Large intestine (tissue), 12 donors: ENCODE measurements at places on chromosomes 1 and 21. TPM values are rescaled to one million over a fixed set of nuclear protein-coding genes. Genes with fewer than 3 reads are reported as not detected.

DNA sequence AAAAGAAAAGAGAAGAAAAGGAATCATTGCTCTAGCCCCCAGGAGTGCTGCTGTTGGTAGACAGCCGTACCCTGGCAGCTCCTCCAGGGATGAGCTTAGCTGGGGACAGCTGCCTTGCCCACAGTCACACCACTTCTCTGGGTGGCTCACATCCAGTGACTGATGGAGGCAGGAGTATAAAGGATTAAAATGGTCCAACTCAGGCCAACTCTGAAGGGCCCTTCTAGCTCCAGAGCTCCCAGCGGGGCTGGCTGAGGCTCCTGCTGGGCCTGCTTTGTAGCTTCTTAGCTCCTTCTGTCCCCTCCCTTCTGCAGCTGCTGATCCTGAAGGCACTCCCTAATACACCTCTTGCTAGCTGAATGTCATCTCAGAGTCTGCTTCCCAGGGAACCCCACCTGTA is 4.4 kb downstream of the CITED4 start:
- no peaks in the 10 kb centered on the region for H3K36me3 ChIP-seq
- no peak overlapping the region for H3K27ac ChIP-seq
- no peak overlapping the region for H3K4me3 ChIP-seq
- DNase-seq: no peak
- peaks cover 13% of the 10 kb centered on the region for H3K27me3 ChIP-seq
- peaks cover 11% of the 10 kb centered on the region for H3K4me1 ChIP-seq

- H3K4me3 ChIP-seq: no peak overlapping the region
- no peaks in the 10 kb centered on the region for H3K27me3 ChIP-seq
- H3K27ac ChIP-seq: peak overlapping the region; percentile 71
- H3K36me3 ChIP-seq: peaks cover 68% of the 10 kb centered on the region
- peaks cover 27% of the 10 kb centered on the region for H3K4me1 ChIP-seq
- DNase-seq: peak; percentile 88
Observed at GRCh38 chr1:153749408-153750005, 21.7 kb downstream of the INTS3 start.

DNA sequence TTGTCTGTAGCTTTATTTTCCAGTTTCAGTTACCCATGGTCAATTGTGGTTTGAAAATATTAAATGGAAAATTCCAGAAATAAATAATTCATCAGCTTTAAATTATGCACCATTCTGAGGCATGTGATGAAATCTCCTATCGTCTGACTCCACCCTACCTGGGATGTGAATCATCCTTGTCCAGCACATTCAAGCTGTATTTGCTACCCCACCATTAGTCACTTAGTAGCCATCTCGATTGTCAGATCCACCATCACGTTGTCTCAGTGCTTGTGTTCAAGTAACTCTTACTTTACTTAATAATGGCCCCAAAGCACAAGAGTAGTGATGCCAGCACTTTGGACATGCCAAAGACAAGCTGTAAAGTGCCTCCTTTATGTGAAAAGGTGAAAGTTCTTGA is 4.0 kb downstream of the STPG1 start:
- peaks cover 11% of the 10 kb centered on the region for H3K4me1 ChIP-seq
- no peak overlapping the region for H3K4me3 ChIP-seq
- H3K36me3 ChIP-seq: no peaks in the 10 kb centered on the region
- no peaks in the 10 kb centered on the region for H3K27me3 ChIP-seq

DNA sequence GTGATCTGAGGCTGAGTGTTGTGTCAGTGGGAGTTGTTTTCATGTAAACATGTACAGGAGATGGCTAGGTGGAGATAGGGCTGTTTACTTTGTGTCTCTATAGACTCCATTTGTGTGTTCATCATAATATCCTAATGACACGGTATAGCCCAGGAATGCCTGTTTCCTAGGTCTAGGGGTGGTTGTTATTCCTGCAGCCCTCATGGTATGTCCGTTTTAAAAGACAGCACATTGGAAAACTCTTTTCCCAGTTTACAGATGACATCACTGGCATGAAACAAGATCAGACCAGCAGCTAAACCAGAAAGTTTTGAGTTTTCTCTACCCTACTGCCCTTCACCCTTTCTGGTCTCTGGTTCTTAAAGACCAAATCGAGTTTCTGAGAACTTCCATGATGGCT is 227.3 kb upstream of the TMEM51 start:
- no peaks in the 10 kb centered on the region for H3K36me3 ChIP-seq
- H3K4me3 ChIP-seq: no peak overlapping the region
- no peak for DNase-seq

DNA sequence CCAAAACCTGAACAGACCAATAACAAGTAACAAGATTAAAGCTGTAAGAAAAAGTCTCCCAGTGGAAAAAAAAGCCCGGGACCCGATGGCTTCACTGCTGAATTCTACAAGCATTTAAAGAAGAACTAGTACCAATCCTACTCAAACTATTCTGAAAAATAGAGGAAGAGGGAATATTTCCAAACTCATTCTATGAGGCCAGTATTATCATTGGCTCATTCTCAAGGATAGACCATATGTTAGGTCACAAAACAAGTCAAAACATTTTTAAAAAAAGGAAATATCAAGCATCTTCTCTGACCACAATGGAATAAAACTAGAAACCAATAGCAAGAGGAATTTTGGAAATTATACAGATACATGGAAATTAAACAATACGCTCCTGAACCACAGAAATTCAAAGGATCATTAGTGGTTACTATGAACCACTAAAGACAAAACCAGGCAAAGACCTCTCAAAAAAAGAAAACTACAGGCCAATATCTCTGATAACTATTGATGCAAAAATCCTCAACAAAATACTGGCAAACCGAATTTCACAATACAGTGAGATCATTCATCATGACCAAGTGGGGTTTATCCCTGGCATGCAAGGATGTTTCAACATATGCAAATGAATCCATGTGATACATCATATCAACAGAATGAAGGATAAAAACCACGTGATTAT is 13.9 kb upstream of the IL20 start:
- H3K36me3 ChIP-seq: no peaks in the 10 kb centered on the region
- no peak overlapping the region for H3K27ac ChIP-seq
- H3K27me3 ChIP-seq: no peaks in the 10 kb centered on the region
- H3K4me3 ChIP-seq: no peak overlapping the region
- no peak for DNase-seq

DNA sequence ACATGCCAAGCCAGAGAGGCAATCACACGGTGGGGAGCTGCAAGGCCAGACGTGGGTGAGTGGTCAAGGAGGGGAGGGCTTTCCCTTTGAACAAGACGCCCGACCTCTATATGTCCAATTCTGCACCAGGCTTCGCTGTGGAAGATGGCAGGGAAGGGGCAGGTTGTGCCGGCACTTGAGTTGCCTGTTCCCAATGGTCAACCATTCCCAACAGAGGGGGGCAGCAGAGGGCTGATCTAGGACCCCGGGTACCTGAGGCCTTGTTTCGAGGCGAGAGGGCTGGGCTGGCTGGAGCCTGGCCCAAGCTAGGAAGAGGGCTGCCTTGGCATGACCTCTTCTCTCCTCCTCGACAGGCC is 64.9 kb downstream of the TMEM53 start:
- no peak overlapping the region for H3K27ac ChIP-seq
- H3K4me1 ChIP-seq: no peaks in the 10 kb centered on the region
- H3K27me3 ChIP-seq: no peaks in the 10 kb centered on the region
- H3K4me3 ChIP-seq: no peak overlapping the region

The DIP2A gene
- polyA plus RNA-seq: 53.3 TPM

The ZBTB7B gene
- 45.1 TPM for polyA plus RNA-seq

GRCh38 chr1:107666493-107666892 is 298.5 kb downstream of the VAV3 start:
- H3K36me3 ChIP-seq: no peaks in the 10 kb centered on the region
- H3K27ac ChIP-seq: peak overlapping the region; percentile 60
- no peaks in the 10 kb centered on the region for H3K27me3 ChIP-seq
- no peak for DNase-seq

The TMEM52 gene
- polyA plus RNA-seq: 18.5 TPM

GRCh38 chr1:213008564-213008963 is 7.1 kb downstream of the ANGEL2 start:
- DNase-seq: no peak
- H3K36me3 ChIP-seq: peaks cover 29% of the 10 kb centered on the region
- no peaks in the 10 kb centered on the region for H3K27me3 ChIP-seq
- H3K27ac ChIP-seq: no peak overlapping the region

- no peak overlapping the region for H3K27ac ChIP-seq
- no peak for DNase-seq
- H3K4me3 ChIP-seq: no peak overlapping the region
- no peaks in the 10 kb centered on the region for H3K4me1 ChIP-seq
Observed at GRCh38 chr1:171590022-171590421, 32.0 kb upstream of the MYOCOS start.

GRCh38 chr1:13498553-13498952 is 15.2 kb downstream of the LRRC38 start:
- no peaks in the 10 kb centered on the region for H3K36me3 ChIP-seq
- H3K4me3 ChIP-seq: no peak overlapping the region
- no peak overlapping the region for H3K27ac ChIP-seq
- no peaks in the 10 kb centered on the region for H3K4me1 ChIP-seq
- no peak for DNase-seq

The GPR157 gene
- 27.8 TPM for polyA plus RNA-seq

The HJV gene
- polyA plus RNA-seq: 0.46 TPM

- peaks cover 9% of the 10 kb centered on the region for H3K4me1 ChIP-seq
- H3K36me3 ChIP-seq: no peaks in the 10 kb centered on the region
- H3K27ac ChIP-seq: peak overlapping the region; percentile 55
- H3K4me3 ChIP-seq: no peak overlapping the region
Observed at GRCh38 chr1:57860931-57861565, 437.2 kb upstream of the DAB1 start.

- no peak for DNase-seq
- no peak overlapping the region for H3K4me3 ChIP-seq
- peaks cover 23% of the 10 kb centered on the region for H3K27me3 ChIP-seq
- H3K36me3 ChIP-seq: no peaks in the 10 kb centered on the region
- H3K27ac ChIP-seq: no peak overlapping the region
Observed at GRCh38 chr1:214259353-214259977, 21.5 kb upstream of the SMYD2 start.

The FAM177B gene
- 5.5 TPM for polyA plus RNA-seq

DNA sequence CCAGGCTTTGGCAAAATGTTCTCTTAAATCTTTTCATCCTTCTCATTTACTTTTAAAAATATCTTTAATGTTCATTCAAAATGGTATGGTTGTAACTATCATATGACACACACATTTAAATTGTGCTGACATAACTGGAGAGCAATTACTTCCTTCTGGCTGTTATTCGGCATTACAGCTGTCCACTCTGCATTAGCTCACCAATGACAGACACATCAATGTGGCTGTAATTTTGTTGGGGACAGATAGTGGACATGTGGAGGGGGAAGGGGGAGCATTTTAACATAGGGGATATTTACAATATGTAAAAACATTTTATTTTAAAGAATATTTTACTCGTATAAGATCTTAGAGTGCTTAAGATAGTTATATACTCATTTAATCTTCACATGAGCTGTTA is 319.8 kb downstream of the HMCN1 start:
- no peak for DNase-seq
- no peak overlapping the region for H3K27ac ChIP-seq
- no peaks in the 10 kb centered on the region for H3K36me3 ChIP-seq
- H3K4me1 ChIP-seq: no peaks in the 10 kb centered on the region
- no peaks in the 10 kb centered on the region for H3K27me3 ChIP-seq

DNA sequence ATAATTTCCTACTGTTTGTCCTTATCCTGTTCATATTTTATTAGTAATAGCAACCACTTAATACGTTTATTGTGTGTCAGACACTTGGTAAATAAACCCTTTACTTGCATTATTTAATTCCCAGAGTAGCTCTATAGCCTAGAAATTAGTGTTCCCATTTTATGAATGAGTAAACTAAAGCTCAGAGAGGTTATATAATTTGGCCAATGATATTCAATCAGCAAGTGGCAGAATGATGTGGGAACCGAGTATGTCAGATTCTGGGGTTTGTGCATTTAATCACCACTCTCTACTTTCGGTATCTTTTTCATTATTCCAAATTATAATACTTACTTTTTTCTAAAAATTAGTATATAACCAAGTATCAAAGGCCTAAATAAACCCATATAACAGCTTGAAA is 6.6 kb upstream of the ARPC5 start:
- no peaks in the 10 kb centered on the region for H3K4me1 ChIP-seq
- H3K36me3 ChIP-seq: no peaks in the 10 kb centered on the region
- no peak overlapping the region for H3K27ac ChIP-seq
- no peak overlapping the region for H3K4me3 ChIP-seq

The IL19 gene
- polyA plus RNA-seq: not detected

The NMNAT2 gene
- 3.3 TPM for polyA plus RNA-seq

DNA sequence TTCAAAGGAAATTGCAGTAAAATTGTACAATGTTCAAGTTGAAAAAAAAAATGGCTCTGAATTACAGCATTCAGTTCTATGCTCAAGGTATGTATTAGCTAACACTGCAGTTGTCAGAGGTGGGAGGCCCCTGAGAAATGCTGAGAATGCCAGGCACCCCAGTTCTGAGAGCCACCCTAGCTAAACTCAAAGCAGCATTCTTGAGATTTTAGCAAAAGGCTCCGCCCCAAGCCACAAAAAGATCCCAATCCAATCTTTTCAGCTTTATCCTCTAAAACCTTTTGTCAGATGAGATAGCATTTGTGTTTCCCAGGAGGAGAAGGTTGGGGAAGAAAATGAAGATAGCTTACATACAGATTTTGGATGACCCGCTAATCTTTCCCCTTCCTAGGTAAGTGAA is 68.8 kb downstream of the SMYD2 start:
- no peak overlapping the region for H3K4me3 ChIP-seq
- DNase-seq: no peak
- H3K27ac ChIP-seq: no peak overlapping the region

DNA sequence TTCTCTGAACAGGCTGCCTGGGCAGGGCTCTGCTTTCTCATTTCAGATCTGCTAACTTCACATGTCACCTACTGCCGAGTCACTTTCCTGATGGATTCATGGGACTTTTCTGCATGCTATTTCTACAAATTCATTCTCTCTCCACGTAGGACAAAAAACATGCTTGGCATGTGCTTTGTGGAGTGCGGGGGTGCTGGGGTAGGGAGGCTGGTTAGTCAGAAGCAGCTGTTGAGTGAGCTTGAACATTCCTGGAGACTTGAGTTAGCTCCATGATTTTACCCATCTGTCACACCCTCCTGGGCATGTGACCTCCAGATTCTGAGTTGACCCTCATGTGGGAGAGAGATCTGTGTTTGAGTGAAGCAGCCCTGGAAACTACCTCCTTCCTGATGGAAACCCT is 71.4 kb downstream of the UCK2 start:
- no peaks in the 10 kb centered on the region for H3K27me3 ChIP-seq
- no peak for DNase-seq
- peaks cover 11% of the 10 kb centered on the region for H3K4me1 ChIP-seq
- peaks cover 43% of the 10 kb centered on the region for H3K36me3 ChIP-seq
- no peak overlapping the region for H3K27ac ChIP-seq
- H3K4me3 ChIP-seq: no peak overlapping the region
